Stimulated activated CD4-positive, alpha-beta T cell treated with anti-CD3 and anti-CD28 coated beads, Interleukin-12 subunit alpha, Interleukin-12 subunit beta, amount 100 ng/mL, for 48 hours (primary cell): ENCODE measurements at places on chromosomes 3 and 15.

GRCh38 chr3:171556148-171556547 is 95.9 kb upstream of the TNIK start:
- DNase-seq = no peak

GRCh38 chr3:49673121-49673714 is 933 bp upstream of the APEH start:
- no peak for DNase-seq

- no peak for DNase-seq
Observed at GRCh38 chr3:51243924-51244323, 141.2 kb upstream of the MANF start.

DNA sequence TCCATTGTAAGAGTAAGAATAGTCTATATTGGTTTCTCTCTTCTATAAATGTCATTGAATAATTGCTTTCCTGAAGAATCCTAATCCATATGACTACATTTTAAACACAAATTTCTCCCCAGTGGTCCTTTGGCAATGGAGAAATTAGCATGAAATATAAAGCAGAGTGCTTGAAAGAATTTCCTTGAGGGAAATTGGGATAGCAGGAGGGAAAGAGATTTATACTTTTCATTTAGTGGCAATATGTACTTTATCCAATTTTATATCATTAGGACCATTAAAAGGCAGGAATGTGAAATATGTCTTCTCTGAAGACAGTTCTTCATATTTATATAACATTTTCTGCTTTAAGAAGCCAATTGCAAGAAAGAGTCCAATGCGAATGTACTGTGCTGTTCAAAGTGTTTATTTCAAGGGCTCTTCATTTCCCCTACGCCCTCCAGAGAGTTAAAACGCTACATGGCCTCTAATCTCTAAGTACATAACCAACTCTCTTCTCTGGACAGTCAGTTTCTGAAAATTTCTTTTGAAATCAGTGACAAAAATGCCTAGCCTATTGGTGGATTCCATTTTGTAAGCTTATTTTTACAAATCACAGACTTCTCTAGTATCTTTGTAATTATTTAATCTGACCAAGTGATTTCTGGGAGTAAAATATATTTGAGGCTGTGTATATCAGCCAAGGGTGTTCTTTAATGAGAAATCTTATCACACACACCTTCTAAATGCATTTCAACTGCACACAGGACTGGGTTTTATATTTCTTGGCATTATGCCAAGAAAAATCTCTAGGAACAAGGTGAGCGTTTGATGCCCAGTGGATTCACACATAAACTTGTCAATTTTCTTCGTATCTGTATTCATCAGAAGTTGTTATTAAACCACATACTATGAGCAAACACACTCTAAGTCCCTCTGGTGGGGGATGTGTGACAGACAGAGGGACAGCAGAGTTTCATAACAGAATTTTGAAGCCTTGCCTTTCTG is 51.2 kb downstream of the KCNAB1 start:
- DNase-seq = no peak

DNA sequence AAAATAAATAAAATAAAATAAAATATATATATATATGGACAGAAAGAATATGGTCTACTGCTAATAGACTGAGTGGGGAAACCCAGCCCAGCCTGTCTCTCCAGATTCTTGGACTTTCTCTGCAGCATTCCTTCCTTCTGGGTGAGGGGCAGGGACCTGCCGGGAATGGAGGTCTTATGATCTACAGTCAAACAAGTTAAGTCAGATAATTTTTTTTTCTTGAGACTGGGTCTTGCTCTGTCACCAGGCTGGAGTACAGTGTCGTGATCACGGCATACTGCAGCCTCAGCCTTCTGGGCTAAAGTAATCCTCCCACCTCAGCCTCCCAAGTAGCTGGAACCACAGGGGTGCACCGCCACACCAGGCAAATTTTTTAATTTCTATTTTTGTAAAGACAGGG is 33.5 kb upstream of the ZNF774 start:
- DNase-seq = no peak

DNA sequence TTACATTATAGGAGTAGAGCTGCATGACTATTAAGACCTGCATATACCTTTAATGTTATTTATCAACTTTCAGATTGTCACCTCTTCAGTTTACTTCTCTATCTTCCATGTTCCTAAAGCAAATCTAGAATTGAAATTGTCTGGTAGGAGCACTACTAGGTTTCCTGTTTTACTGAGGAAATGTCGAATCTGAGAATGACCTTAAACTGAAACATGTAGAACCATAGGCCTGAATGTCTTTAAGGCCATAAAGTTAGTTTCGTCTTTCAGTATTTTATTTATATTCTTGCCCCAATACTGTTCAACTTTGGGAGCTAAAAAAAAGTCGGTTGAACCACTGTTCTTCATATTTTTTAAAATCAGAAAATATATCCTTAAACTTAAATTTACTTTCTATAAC is 92.7 kb downstream of the IL1RAP start:
- no peak for DNase-seq

DNA sequence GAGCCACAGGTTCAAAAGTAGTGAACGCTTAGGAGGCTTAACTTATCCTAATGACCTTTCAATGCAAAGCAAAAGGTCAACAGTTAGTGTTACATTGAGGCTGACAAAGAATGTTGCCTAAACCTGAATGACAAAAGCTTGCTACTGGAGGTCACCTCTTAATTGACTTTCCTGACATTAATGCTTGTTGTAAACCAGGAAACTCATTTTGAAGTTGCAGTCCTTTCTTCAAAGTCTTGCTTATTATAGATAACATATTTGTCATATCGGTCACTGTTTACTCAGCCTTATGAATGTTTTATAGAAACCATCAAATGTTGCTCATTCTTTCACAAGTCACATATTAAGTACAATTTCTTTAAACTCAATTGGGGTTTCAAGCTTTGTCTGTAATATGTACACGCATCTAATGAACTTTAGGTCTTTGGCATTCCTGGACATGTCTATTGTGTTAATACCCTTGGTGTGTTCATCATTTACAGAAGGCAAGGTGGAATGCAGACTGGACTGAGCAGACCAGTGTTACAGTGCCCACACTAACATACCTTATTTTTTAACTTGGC is 488.2 kb upstream of the NECTIN3 start:
- DNase-seq = no peak

DNA sequence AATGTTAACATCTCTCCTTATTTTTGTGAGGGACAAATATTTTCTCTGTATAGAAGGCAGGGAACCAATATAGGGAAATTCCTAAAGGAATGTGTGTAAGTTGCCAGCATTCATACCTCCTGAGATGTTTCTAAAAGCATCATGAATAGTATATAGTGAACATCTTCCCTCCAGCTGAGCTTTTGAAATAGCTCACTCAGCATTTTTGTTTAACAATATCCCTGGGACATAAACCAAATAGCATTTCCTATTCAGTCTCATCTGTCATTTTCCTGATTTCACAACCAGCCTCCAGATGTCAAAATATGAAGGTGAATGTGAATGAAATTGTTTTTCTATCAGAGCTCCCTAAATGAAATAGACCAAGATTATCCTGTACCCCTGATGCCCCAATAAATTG is 137.2 kb downstream of the PPM1L start:
- no peak for DNase-seq

DNA sequence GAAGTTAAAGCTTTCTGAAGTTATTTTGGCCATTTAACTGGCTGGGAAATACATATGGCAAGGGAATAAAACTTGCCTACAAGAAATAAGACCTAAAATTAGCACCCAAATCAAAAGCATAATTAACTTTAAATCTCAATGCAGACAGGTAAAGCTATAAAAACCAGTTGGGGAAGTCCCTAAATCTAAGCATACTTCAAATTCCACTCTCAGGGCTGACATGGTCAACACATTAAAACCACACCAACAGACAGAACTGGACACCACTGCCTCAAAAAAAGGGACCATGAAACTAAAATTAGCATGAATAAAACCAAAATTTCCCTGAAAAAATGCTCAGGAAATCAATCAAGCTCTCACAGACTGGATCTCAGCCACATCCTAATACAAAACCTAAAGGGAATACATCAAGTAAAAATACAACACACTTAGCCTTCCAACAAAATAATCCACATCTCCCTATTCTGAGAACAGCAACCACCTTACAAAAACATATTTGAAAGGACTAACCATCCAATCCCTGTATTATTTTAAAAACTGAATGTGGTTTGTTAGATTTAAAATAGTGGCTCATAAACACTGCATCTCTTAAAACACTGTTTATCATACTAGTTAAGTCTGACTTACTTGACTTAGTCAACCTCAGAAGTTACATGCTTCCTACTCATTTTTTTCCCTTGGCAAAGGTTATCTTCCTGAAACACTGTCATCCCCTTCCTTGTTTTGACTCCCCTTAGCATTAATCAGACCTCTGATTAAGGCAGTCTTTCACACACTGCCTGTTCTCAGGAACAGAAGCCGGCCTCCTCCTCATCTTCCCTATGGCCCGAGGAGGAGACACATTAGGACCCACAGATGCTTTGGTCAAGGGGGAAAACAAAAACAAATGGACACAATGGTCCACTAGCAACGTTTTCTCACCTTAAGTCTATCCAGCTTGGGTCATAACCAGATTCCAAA is 8.3 kb downstream of the TRA2B start:
- no peak for DNase-seq

- no peak for DNase-seq
Observed at GRCh38 chr15:97566961-97567360, 393.5 kb upstream of the ARRDC4 start.

DNA sequence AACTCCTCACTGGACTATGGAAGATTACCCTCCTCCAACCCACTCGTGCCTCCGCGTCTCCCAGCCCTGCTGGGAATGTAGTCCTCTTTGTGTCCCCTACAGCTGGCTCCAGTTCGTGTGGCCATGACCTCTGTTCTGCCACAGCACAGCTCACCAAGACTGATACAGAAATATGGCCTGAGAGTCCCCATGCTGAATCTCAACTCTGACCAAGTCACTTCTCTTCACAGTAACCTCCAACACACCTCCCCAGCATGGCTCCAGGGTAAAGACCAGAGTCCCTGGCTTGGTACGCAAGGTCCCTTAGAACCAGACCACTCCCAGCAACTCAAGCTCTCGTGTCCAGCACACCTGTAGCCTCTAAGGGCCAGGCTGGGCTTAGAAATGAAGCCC is 2.3 kb upstream of the COL7A1 start:
- DNase-seq = no peak

GRCh38 chr3:54564374-54564925 is 363.4 kb downstream of the LRTM1 start:
- no peak for DNase-seq

DNA sequence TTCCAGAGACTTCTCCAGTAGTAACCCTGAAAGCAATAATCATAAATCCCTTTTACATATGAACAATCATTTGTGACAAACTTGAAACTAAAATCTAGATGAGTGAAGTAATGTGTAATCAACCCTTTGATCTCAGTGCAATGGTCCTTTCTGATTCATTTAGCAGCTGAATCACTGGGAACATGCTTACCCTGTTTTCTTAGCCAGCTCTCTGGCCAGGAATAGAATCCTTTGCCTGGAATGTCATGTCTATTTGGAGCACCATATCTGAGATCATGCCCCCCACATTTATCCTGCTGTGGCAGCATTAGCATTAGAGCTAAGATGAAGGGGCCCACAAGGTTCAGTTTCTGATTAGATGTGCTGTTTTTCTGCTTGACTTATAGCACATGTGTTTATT is 309.8 kb downstream of the OXSM start:
- DNase-seq = no peak

DNA sequence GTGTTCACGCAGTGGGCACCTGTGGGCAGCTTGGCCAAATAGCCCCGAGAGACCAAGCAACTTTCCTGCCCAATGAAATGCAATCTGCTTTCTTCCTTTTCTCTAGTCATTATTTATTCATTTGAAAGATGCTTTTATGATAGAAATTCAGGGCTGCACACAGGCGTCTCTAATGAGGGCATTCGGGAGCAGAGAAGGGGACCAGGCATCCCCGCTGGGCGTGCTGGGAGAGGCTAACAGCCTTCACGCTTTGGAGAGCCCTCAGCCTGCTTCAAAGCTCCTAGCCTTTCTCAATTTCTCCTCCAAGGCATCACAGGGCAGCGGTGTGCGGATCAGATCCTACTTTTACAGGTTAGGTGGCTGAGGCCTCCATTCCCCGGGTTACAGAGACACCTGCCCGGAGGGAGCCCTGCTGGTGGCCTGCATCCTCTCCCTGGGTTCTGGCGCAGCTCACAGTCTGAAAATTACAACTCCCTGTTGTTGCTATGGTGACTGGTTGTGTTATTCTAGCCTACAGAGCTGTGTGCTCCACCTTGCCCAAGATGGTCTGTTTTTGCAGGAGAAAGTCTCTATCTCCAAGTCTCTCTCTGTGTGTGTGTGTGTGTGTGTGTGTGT is 21.8 kb upstream of the KLF13 start:
- no peak for DNase-seq

DNA sequence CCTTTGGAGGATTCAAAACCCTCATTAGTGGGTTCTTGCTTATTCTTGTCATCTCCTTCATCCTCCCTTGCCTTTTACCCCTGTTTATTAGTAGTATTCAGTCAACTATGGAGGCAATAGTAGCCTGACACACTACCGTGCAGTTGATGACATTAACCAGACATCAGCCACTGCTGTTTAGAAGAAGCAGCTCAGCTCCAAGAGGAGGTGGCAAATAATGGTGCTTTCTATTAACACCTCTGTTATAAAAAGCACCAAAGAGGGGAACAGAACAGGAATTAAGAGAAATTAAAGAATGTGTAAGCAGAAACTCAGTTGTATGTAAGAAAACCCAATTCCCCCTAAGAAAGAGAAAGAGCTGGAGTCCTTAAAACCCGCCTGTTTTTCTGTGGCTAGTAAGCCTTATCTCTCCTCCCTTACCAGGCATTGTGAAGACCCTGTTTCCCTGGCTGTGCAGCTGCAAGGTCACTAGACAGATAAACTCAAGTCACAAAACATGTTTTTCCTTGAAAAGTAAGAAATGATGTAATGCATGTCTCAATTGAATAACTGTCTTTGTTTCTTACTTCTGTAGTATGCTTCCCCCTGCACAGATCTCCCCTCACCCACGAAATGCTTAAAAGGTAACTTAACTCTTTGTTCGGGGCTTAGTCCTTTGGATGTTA is 21.2 kb downstream of the CCR4 start:
- DNase-seq = no peak

DNA sequence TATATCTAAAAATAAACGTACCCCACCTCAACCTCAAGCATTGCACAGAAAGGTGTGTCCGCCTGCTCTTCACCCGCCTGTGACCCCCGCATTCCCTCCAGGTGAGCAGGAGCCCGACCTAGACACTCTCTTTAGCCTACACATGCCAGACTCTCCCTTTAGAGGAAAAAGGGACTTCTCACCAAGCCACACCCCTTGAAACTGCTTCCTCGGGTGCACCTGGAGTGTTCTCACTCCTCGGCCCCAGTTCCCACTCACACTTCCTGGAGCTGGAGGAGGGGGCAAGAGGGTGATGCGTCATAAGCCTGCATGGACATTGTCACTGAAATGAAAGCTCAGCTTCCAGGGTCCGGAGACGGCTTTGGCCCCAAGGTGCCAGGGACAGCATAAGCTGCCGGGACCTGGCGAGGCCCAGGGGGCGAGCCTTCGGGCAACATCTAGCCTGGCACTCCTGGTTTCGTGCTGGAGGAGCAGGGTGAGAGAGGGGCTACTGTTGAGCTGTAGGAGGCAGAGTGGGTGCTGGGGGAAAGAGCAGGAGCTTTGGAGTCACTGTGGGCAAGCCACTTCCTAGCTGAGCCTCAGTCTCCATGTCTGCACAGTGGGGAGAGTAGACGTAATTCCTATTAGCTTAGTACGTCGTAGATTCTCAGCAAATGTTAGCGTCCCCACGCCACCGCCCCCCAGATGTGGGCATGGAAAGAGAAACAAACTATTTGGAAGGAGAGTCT is 9.8 kb upstream of the MUC4 start:
- DNase-seq = no peak
